IMR-90 (cell line): ENCODE measurements at places on chromosomes 1 and 21.
A peak's percentile ranks its signal among the peaks of the same experiment; 100 is the strongest.

DNA sequence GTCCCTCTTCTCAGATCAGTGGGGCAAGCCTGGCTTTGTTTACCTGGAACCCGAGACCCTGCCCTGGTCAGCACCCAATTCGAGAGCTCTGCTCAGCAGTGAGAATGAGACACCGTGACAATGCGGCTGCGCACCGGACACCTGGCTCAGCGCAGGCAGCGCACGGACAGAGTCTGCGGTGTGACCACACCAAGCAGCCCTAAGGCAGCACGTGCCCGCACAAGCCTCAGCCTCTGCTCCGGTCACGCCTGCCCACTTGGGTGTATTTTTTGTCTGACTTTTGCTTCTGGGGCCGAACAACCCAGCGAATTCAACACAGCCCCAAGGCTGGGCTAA, 4.7 kb downstream of the KRTAP10-8 start:
- DNase-seq, result no peak

- DNase-seq, result no peak
These were observed 186.3 kb downstream of the NFIA start for GRCh38 chr1:61268546-61269240.

DNA sequence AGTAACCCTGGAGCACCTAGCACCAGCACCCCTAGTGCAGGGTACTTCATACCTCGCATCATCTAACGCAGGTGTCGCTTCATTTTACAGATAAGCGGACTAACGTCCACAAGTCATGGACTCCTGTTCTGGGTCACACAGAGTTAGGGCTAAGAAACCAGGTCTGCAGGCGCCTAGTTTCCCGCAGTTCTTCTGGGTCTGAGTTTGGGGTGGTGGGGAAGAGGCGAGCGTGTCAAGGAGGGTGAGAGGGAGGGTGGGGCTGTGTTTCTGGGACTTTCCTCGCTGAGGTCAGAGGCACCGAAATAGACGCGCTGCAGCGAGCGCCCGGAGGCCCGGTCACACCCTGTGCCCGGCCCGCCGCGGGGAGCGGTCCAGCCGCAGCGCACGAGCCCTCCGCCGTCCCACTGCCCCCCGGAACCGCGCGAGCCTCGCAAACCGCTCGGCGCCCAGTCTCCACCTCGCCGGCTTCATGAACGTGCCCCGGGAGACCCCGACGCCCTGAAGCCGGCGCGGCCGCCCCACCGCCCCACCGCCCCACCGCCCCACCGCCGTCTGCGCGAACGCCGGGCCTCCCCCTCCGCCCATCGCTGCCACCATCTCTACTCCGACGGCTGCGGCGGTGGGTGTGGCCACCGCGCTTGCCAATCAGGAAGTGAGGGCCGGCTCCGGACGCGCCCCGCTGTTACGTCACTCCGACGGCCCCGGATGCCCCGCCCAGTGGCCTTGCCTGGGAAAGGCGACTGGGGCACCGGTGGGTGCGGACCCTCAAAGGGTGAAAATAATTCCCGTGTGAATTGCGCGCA, 12.3 kb downstream of the IFI6 start:
- DNase-seq, result peak; percentile 65

DNA sequence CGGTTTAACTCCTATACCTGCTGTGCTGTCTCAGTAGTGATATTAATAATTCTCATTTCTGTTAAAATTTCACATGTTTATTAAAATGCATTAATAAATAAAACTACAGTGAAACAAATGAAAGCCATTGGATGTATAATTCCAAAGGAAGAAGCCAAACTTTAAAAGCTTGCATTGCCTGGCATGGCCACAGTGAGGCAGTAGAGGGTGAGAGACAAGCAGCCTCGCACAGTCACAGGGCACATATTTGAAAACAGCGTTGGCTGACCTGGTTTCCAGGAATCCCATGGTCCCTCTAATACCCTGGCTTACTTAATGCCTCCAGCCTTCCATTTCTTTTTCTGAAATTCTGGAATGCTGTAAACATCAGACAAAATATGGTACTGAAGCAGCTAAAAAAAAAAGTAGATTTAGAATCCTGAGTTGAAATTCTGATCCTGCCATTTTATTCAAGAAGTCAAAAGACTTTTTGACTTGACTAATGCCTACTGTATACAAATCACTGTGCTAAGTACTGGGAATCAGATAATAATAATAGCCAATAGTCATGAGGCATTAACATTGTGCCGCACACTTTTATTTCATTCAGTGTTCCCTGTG, 6.7 kb upstream of the RNASEL start:
- DNase-seq, result peak; percentile 69

DNA sequence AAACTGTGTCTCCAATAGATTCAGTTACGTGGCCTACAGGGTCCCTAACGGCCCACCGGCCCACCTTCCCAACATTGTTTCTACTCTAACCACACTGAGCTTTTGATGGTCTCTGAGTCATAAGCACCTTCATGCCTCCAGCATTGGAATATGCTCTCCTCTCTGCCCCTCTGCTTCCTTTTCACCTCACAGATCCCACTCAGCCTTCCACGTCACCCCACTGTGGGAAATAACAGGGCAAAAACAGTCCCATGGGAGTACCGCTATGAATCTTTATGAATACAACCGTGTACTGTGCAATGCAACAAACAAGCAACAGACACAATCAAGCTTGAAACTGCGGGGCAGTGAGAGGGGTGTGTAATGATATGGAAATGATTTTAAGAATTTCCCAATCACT, 5.3 kb upstream of the SARS1 start:
- DNase-seq, result no peak

DNA sequence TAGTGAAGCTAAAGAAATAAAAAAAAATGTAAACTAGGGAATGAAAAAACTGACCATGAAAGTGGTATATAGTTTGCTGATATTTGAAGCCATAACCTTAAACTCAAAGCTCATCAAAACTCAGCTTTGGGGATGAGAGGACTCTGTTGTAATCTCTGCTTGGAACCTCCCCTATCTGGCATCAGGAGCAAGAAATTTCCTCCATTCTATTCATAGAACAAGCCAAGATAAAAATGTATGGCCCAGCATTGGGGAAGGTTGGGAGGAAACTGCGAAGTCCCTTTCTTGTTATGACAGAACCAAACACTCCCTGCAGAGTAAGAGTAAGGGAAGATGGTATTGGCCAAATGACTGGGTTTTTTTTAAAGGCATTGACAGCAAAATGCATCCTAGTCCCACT, 35.6 kb downstream of the MCOLN2 start:
- DNase-seq, result no peak
